Motor neuron (in vitro differentiated cells): ENCODE measurements at places on chromosomes 1 and 21. TPM values are rescaled to one million over a fixed set of nuclear protein-coding genes. Genes with fewer than 3 reads are reported as not detected.

RCSD1 gene
- total RNA-seq, result 1.2 TPM in 1 of 2 replicates, not detected in the other

ADGRL4 gene
- not detected in 2 replicates for total RNA-seq

RAB3B gene
- 0.10 and 0.11 TPM in 2 replicates for total RNA-seq

AZIN2 gene
- total RNA-seq, result 9.0 and 13.9 TPM in 2 replicates

MAP3K6 gene
- total RNA-seq, result 12.4 and 13.6 TPM in 2 replicates

SNAPIN gene
- 81.4 and 83.0 TPM in 2 replicates for total RNA-seq

PALMD gene
- 0.92 and 0.93 TPM in 2 replicates for total RNA-seq

DNA sequence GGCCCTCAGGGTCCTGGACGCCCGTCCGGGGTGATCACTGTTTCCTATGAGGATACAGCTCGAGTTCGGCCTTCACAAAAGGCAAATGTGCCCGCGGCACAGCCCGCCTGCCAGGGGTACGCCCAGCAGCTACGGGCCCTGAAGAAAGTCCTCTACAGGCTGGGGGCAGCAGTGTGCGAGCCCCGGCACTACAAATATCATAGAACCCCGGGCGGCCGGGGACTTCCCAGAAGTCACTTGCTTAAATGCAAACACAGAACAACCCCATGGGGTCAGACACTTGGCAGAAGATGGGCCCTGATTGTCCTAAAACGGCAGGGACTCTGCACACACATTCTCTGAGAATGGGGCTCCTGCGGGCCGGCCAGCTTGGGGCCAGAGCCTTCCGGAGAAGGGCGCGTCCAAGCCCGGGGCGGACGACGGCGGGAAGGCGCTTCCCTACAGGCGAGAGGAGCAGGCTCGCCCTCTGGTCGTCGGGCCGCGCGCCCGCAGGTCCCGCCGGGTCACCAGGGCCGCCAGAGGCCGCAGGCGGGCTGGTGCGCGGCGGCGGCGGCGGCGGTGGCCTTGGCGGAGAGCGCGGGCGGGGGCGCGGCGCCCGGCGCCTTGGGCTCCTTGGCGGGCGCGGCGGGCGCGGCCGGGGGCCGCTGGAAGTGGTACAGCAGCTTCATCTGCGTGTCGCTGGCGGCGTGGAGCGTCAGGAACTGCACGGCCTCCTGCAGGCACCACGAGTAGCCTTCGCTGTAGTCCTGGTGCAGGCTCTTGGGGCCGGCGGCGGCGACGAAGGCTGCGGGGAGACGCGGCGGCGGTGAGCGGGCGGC, 888 bp downstream of the HES5 start:
- no peak for ATAC-seq

DNA sequence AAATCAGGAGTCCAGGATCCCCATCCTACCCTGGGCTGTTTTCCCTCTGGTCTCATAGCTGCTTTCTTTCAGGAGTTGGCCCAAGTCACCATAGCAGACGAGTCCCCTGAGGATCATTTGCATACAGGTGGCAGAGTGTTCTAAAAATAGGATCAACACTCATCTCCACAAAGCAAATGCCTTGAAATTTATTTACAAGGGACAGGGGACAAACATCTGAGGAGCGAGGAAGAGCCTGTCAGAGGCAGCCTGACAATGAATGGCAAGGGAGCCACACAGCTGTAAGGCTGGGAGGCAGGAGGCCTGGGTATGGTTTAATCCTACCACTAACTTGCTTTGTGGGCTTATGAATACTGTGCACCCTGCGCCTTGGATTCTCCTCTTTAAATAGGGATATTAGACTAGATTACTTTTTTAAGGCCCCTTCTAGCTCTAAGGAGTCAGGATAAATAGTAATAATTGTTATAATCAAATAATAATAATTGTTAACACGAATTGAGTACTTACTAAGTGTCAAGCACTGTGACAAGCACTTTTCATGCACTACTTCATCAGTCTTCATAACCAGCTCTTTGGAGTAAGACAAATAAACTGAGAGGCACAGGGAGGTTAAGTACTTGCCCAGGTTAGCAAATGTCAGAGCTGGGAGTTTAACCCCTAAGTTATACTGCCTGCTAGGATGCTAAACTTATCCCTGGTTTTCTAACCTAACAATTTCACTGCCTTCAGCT, 34.5 kb downstream of the RAB3B start:
- ATAC-seq, result peak; percentile 69

DNA sequence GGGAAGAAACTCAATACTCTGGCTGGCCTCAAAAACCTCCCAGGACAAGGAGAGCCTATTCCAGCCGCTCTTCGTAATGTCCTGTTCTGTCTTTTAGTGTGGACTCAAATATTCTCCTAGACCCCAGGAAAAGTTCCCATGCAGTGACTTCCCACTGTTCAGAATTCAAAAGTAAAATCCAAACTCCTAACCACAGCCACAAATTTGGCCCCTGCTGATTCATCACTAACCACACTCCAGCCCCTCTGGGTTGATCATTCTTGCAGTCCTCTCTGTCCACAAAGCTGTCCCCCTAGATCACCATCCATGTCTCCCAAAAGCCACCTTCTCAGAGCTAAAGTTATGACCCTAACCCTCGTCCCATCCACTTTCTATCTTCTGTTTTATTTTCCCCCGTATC, 5.1 kb downstream of the CTNNBIP1 start:
- no peak for ATAC-seq

GRCh38 chr1:156151093-156151688, 2.2 kb upstream of the SEMA4A start:
- no peak for ATAC-seq

GRCh38 chr21:31873275-31873695, 465 bp downstream of the HUNK start:
- peak; percentile 31 for ATAC-seq

- ATAC-seq, result no peak
Observed at GRCh38 chr1:44947774-44948311, 38.6 kb downstream of the EIF2B3 start.

- ATAC-seq, result no peak
Observed at GRCh38 chr1:29646161-29646775, 409.9 kb downstream of the PTPRU start.

DNA sequence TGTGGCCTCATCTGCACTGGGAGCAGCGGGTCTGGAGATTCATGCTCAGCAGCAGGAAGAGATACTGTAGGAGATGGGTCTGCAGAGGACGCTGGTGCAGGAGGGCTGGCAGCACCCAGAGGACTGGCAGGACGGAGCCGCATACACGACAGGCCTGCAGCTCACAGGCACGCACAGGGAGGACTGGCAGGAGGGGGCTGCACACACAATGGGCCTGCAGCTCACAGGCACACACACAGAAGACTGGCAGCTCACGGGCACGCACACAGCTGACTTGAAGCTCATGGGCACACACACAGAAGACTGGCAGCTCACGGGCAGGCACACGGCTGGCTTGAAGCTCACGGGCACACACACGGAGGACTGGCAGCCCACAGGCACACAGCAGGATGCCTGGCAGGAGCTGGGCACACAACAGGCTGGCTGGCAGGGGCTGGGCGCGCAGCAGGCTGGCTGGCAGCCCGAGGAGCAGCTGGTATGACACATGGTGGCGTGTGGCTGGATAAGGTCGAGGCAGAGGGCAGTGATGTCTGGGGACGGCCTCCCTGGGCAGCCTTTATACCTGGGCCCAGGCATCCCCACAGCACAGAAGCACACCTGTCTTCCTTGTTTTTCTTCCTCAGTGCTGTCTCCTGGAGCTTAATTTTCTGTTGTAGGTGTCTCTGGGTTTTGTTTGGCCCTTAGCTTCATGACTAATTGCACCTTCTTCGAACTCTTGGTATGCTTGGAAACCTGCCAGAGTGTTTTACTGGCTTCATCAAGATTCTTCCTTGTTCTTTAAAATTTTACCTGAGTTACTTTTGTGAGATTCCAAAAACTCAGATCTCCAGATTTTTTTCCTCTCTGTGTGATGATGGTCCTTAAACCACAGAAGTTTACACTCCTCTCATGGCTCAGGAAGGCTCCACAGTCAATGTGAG, at the start of gene KRTAP12-2:
Gene KRTAP12-2, minus strand, starts transcription at position 527 of the 920 bp plus-strand sequence. Its CDS starts 41 bp downstream, at position 486.
- no peak for ATAC-seq

GRCh38 chr1:22133931-22134324, 9.0 kb downstream of the WNT4 start:
- ATAC-seq, result peak; percentile 31

DNA sequence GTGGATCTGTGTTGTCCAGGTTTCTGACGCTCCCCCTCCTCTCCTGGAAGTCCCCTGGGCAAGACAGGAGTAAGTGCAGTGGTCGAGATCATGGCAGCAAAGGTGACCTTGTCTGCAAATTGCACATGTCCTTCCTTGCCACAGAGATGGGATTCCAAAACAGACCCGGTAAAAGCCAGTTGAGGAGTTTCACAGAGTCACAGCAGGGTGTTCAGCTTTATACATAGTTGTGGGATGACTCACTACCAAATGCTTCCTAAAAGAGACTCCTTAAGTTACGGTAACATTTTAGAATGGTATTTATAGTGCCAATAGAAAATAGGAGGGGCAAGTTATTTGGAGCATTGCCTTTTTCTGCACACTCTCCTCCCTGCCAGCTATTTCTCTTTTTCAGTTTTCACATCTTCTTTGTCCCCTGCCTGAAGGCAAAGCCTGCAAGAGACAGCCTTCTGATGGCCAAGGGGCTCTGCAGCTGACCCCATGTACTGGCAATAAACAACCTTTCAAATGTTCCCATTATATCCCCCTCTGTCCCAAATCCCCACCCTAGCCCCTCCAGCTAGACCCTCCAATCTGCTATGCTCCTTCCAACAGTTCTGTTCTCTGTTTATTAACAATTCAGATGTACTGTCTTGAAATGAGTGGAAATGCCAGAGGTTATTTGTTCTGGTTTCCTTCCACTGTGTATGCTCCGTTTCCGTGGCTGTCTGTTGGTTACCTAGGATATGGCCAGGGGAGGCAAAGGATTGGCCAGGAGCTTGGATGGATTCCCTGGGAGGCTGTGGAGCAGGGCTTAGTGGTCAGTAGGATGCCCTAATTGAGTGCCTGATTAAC, 115.0 kb downstream of the TGFB2 start:
- peak; percentile 83 for ATAC-seq

DNA sequence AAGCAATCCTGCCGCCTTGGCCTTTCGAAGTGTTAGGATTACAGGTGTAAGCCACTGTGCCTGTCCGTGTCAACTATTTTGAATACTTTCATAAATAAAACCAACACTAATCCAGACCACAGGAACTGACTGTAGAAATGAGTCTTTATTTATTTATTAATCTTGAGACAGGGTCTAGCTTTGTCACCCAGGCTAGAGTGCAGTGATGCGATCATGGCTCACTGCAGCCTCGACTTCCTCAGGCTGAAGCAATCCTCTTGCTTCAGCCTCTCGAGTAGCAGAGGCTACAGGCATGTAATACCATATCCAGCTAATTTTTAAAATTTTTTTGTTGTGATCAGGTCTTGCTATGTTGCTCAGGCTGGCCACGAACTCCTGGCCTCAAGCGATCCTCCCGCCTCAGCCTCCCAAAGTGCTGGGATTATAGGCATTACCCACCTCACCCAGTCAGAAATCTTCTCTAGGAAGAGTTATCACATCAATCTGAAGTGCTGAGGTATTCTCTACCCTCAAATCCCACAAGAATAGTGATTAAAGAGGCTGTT, 21.7 kb upstream of the CPLANE2 start:
- no peak for ATAC-seq

GRCh38 chr1:18913065-18913835, 10.9 kb upstream of the ALDH4A1 start:
- ATAC-seq, result peak; percentile 81

- ATAC-seq, result no peak
Observed at GRCh38 chr1:230661976-230662375, 19.7 kb downstream of the COG2 start.

- ATAC-seq, result no peak
Observed at GRCh38 chr21:42630626-42631025, 22.8 kb upstream of the PDE9A start.

DNA sequence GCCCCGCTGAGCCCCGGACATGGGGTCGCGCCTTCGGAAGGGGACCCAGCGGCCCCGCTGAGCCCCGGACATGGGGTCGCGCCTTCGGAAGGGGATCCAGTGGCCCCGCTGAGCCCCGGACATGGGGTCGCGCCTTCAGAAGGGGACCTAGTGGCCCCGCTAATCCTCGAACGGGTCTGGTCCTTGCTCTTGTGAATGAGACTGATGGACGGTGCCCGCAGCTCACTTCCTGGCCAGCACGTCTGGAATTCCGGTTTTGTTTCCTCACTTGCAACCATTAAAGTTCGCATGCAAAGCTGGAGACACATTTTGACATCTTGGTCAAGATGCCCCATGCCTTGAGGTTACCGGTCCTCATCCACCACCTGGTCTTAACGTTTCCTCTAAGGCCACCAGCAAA, 5.6 kb downstream of the WRAP73 start:
- ATAC-seq, result no peak

DNA sequence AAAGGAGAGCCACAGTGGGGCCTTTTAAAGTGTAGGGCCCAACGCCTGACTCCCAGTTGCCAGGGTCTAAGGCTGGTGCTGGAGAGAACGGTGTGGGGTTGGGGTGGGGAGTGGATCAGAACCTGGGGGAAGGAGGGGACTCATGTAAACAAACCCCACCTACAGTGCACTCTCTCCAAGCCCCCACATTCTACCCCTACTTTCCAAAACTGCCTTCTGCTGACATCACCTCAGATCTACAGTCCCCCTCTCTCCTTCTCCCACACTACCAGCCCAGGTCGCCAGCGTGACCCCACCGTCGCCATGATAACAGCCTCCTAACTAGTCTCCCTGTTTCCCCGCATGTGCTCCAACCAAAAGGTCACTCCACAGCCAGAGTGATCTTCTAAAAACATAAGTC, 26.6 kb downstream of the TNNT2 start:
- ATAC-seq, result no peak

- ATAC-seq, result peak; percentile 37
Observed at GRCh38 chr1:61253059-61253735, 170.8 kb downstream of the NFIA start.

GRCh38 chr1:203316626-203317093, 11.3 kb downstream of the BTG2 start:
- ATAC-seq, result peak; percentile 29
